ENCODE measurements at places on chromosomes 4 and X.

- DNase-seq: no peak
These were observed 814 bp upstream of the RBM47 start for GRCh38 chr4:40630335-40631021.

DNA sequence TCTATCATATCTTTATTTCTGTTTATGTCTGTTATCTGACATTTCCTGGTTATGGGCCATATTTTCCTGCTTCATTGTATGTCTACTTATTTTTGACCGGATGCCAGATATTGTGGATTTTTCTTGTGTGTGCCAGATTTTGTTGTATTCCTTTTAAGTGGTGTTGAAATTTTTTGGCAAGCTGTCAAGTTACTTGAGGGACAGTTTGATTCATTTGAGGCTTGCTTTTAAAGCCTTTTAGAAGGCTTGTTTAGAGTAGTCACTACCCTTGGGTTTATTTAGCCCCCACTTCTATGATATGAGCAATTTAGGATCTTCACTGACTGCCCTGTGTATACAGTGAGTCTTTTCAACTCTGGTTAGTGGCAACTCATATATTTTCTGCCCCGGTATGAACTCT lies 29.2 kb upstream of the NPY2R start:
- no peak for DNase-seq

GRCh38 chrX:153968754-153969124 lies 2.9 kb downstream of the HCFC1 start:
- no peak for DNase-seq

DNA sequence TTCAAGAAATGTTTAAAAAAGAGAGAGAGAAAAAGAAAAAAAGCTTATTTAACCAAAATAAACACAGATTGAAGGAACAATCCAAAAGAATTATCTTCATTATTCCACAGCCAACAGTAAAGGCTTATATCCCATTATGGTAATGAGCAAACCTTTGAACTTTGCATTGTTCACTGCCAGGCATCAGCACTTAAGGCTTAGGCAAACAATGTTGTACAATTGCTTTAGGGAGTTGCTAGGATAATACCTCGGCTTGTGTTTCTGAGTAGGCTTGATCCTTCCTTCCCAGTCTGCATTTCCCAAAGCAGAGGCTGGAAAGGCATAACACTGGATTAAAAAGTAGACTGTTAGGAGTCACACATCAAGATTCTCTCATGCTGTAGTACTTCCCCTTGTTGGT lies 352.7 kb upstream of the IGFBP7 start:
- no peak for DNase-seq

GRCh38 chrX:109974906-109975655 lies 27.8 kb upstream of the TMEM164 start:
- no peak for DNase-seq

Data from activated CD4-positive, CD25-positive, alpha-beta regulatory T cell (primary cell).